T-cell (primary cell): ENCODE measurements at places on chromosomes 5 and 9.

- DNase-seq = no peak
Observed at GRCh38 chr9:105053209-105053652, 125.3 kb upstream of the ABCA1 start.

DNA sequence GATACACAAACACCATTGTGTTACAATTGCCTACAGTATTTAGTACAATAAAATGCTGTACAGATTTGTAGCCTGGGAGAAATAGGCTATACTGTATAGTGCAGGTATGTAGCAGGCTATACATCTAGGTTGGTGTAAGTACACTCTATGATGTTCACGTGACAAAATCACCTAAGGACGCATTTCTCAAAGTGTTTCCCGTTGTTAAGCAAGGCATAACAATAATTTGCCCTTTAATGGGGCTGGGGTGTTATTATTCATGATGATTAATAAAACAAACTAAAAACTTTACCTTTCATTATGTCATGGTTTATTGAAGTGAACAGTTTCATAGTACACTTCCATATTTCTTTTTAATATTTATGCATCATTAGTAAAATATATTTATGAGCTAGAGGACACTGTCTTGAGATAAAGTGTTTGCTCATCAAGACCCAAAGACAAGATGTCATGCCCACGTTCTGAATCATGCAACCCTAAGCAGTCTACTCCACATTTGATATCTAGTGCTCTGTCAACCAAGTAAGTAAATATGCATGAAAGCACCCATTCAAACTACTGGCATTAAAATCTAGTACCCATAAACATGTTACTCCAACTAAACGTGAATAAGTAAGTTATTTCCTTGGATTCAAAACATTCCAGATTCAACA lies 220.5 kb downstream of the NR2F1-AS1 start:
- DNase-seq = no peak

DNA sequence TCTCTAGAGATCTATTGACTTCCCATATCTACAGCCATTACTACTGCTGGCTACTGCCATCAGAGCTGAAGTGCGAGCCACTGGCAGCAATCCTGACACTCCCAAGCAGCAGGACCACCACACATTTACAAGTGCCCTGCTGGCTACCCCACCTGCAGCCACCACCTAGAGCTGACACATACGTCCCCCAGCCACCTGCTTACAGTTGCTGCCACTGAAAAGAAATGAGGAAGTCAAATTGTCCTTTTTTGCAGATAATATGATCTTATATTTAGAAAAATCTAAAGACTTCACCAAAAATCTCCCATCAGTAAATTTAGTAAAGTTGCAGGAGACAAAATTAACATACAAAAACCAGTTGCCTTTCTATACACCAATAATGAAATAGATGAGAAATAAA lies 48.4 kb downstream of the ZNF484 start:
- no peak for DNase-seq

DNA sequence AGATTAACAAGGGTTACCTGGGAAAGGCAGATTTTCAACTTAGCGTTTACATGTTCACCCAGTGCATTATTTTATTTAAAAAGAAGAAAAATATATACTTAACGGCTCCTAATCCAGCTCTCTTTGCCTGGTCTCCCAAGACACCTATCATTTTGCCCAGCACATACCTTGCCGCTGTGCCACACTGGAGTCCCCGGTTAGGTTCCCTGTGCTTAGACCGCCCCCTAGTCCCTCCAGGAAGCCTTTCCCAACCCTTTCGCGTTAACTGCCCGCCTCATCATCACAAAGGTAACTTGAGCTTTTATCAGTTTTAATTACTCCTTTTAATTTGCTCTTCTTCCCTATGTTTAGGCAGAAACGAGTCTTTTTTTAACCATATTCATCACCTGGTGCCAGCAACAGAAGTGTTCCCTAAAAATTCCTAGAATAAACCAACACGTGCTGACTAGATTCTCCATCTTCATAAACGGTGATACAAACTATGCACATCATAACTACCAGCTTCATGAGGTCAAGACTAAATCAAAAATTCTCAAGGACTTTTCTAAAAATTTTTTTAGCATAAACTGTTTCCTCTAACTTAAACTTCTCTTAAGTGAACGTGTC lies 19.7 kb downstream of the DNAJA1 start:
- DNase-seq = no peak

DNA sequence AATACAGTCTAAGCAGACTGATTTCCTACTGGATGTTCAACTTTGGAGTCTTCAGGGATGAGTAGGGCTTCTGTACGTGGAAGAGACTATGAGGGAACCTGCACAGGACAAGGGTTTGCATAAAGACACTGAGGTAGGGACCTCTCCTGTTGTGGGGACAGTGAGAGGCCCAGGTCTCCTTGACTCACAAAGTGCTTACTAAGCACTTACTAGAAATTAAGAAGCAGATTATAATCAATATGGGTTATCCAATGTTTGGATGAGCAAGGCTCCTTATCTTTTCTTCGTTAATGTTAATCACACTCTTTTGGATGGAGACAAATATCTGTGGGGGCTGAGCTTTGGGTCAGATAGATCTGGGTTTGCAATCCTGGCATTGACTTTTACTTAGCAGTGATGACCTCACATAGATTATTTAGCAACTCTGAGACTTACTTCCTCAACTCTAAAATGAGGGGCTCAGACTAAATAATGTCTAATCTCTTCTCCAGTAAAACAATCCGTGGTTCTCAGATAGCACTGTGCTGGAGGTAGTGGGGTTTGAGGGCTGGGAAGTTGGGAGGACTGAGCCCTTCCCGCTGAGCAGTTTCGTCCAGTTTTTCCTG lies 45.9 kb downstream of the PDCD1LG2 start:
- no peak for DNase-seq

- no peak for DNase-seq
Observed at GRCh38 chr5:78660401-78660800, 11.8 kb upstream of the LHFPL2 start.

DNA sequence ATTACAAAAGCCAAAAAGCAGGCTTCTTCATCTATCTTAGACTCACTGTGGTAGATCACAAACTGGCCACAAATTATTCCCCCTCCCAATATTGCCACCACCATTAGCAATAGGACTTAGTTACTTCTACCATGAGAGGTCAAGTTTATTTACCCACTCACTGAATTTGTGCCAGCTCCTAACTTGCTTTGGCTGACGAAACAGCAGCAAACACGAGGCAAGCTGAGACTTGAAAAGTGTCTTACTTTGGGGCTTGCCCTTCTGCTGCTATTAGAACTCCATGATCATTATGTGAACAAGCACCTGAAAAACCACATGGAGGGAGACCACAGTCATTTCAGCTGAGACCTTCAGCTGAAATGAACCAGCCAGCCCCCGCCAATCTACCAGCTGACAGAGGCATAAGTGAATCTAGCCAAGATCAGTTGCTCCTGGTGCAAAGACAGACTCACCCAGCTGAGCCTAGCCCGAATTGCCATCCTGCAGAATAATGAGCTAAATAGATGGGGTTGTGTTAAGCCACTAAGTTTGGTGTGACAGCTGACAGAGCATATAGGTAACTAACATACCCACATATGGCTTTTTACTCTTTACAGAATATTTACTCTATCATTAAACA lies 5.7 kb downstream of the WDR41 start:
- DNase-seq = no peak

DNA sequence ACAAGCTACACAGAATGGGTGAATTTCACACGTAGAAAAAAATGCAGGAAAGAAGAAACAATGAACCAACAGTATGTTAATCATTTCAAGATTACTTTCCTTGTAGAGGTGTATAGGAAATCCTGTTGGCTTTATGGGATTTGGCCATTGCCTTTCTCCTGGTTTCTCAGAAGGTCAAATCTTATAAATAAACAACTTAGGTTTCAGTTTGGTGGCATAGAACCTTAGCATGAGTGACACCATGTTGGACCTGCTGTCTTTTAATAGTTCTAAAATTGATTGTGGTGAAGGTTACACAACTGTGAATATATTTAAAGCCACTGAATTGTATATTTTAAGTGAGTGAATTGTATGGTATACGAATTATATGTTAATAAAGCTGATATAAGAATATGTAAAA lies 16.7 kb upstream of the NDFIP1 start:
- no peak for DNase-seq

- no peak for DNase-seq
Observed at GRCh38 chr5:33339413-33339812, 101.4 kb upstream of the TARS1 start.

DNA sequence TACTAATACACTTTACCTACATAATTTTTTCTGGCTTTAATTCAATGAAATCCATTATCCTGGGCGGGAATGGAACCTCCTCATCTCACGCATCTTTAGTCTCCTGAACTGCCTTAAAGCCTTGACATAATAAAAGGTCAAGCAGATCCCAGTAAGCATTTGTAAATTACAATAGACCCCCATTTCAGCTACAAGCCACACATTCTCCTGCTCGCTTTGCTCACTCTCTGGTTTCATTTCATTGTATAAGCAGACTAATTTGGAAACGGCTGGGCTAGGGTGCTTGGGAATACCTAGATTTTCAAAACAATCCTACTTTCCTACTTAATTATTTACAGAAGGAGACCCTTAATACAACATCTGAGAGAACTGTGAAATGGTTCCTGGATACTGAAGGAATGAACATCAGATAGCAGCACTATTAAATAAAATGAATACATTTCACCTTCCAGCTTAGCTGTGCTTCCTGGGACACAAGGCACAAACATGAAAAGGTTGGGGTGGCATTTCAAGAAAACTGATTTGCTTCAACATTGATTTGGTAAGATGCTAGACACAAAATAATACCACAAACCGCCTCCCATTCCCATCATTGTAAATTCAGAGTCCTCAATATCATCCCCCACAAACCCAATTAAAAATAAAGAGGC lies 1.5 kb downstream of the JAKMIP2 start:
- no peak for DNase-seq

DNA sequence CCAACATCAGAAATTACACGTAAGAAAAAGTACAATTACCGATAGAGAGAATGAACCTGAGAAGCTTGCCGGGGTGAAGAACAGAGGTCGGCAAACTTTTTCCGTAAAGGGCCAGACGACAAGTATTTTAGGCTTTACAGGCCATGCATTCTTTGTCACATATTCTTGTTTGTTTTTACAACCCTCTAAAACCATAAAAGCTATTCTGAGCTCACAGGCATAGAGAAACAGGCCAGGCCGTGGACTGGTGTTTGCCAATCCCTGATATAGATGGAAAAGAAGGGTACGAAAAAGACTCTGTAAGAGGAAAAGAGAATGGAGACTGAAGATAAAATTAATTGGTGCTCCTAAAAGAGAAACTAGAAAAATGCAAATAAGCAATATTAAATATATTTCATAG lies 15.4 kb downstream of the SFXN1 start:
- no peak for DNase-seq

DNA sequence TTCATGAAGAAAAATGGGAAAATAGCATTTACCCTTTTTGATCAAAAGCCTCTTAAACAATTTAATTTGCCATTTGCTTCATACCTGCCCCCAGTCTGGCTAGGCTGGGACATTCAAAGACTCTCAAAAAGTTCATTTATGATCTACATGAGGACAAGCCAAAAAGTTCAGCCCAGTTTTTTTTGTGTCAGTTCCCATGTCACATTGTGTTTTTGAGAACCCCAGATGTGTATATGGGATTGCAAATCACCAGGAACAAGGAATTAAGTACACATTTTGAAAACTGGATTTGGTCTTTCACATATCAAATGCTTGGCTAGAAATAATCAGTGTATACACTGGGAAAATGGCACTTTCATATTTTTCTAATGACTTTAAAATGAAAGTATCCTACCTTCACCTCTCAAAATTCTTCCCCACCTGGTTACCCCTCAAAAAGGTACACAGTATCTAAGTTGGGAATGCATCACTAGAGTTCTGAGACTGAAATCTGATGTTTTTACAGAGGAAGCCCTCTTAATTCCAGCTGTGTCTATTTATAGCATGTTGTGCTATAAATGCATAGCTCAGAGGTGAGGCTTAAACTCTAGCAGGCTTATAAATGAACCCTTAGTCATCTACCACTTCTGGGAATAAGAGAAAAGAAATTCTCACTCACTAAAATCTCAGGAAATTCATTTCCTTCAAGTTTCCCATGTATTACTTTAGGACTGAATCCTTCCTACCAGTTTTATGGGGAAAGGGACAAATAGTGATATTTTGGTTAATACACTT lies 9.3 kb downstream of the STOM start:
- no peak for DNase-seq

DNA sequence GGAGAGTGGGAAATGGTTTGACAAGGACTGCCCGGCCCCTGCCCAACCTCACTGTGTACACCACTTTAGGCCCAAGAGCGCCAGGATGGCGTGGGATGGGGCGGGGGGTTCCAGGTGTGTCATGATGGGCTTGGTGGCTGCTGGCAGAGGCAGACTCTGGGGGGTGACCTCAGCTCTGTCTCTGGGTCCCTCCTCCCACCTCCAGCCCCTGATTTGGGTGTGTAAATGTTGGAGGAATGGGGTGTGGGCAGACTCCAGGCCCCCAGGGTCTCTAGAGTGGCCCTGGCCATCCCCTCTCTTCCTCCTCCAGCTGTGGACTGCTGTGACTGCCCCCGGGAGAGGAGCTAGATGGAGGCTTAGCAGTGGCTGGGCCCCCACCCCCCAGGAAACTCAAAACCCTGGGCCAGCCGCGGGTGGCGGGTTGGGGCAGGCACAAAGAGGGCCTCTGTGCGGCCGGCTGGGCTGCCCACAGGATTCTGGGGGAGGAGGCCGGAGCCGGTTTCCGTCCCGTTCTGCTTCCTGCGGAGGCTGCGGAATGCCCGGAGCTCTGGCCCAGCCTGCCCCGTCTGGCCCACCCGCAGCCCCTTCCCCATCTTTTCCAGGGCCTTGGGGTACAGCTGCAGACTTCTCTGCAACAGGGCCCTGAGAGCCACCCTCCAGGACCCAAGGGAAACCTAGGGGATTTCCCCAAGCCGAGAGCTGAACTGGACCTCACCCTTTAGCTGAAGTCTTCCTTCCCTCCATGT lies 23.1 kb downstream of the CXXC5 start:
- no peak for DNase-seq

- no peak for DNase-seq
Observed at GRCh38 chr9:121299467-121300282, 31.7 kb downstream of the GSN start.

DNA sequence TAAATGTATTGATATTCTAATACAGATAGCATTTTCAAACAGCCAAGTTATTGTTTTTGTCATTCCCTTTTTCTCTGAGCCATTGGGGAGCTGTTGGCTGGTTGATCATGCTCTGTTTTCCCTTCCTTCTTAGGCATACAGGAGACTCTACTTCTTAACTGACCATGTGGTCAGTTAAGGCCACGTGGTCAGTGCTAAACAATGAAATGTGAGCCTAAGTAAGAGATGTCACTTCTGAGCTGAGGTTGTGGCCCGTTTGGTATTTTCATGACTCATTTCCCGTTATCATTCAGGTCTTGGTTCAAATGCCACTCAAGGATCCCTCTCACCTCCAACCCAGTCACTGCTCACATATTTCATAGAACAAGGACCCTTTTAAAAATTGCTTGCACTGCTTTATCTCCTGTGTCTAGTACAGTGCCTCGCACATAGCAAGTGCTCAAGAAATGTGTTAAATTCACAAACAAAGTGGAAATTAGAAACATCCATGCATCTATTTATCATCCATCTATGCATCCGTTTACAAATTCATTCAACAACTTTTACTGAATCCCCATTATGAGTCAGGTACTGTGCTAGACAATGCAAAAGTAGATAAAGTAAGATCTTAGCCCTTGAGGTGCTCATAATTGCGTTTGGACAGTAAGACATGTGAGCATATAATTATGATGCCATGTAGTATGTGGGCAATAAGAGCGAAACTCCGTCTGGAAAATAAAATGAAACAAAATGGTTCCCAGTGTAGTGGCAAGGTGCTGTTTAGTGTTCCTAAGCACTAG lies 50.7 kb downstream of the ARRDC3 start:
- no peak for DNase-seq

GRCh38 chr5:143573568-143574170 lies 170.2 kb upstream of the NR3C1 start:
- DNase-seq = no peak
